ENCODE measurements at places on chromosomes 7 and 10.
A peak's percentile ranks its signal among the peaks of the same experiment; 100 is the strongest.

DNA sequence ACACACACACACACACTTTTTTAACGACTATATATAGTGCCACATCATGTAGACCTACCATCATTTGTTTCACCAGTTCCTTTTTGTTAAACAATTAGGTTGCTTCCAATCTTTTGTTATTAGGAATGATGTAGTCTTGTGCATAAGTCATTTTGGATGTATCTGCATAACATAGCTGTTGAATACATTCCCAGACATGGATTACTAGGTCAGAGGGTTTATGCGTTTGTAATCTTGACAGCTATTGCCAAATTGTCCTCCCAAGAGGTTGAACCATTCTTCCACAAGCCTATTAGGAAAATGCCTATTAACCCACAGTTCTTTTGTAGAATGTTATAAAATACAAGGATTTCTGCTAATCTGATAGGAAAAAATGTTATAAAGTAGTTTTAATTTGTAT, 87.3 kb downstream of the PALS2 start:
- DNase-seq, result no peak

DNA sequence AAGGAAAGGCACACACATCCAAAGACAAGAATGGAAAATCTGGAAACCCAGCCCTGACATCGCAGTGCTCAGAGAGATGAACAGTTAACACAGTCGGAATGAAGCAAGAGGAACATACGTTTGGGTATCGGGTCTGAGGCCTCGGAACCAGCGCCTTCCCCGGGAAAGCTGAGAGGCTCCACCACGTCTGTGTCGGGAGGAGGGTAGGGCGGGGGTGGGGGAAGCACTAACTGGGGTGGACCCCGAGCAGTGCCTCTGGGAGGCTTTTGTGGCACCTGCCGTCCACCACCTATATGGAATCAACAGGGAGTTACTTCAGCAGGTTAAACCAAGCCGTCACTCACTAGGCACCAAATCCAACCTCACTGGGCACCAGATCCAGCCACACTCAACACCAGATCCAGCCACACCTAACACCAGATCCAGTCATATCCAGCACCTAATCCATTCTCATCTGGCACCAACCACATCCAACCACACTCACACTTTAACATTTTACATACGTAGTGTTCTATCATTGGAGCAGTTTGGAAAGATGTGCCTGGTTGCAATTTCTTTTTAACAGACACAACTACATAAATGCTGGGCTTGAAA, 233.6 kb downstream of the COBL start:
- no peak for DNase-seq

- no peak for DNase-seq
Measured at GRCh38 chr10:106189292-106189691, 975.2 kb downstream of the SORCS1 start.

GRCh38 chr10:69863580-69863979, 61.9 kb downstream of the COL13A1 start:
- peak; percentile 66 for DNase-seq

DNA sequence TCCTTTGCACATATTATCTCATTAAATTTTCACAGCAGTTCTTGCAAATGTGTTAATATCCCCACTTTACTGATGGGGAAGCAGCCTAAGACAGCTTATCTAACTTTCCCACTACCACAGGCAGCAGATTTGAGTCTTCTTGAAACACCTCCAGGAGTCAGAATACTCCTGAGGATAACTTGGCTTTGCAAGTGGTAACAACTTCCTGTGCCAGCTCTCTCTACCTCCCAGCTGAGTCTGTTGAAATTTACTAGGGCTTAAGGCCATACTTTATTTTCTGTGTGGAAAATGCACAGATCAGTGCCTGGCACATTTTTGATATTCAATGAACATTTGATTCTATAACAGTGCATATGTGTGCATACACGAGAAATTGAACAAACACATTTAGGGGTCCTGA, 136.1 kb upstream of the COBL start:
- DNase-seq, result no peak

- DNase-seq, result peak; percentile 68
Measured at GRCh38 chr7:22564511-22565045, 64.6 kb upstream of the STEAP1B start.

- no peak for DNase-seq
Measured at GRCh38 chr7:155071916-155072571, 1.9 kb downstream of the HTR5A start.

- peak; percentile 58 for DNase-seq
Measured at GRCh38 chr10:61793760-61794703, 107.5 kb upstream of the ARID5B start.

- DNase-seq, result no peak
Measured at GRCh38 chr10:5764422-5765297, 48.6 kb downstream of the GDI2 start.
